DMS53 (cell line): ENCODE measurements at places on chromosomes 1 and 21.
A peak's percentile ranks its signal among the peaks of the same experiment; 100 is the strongest.

- no peak for DNase-seq
Observed at GRCh38 chr1:223245411-223245810, 102.4 kb upstream of the TLR5 start.

DNA sequence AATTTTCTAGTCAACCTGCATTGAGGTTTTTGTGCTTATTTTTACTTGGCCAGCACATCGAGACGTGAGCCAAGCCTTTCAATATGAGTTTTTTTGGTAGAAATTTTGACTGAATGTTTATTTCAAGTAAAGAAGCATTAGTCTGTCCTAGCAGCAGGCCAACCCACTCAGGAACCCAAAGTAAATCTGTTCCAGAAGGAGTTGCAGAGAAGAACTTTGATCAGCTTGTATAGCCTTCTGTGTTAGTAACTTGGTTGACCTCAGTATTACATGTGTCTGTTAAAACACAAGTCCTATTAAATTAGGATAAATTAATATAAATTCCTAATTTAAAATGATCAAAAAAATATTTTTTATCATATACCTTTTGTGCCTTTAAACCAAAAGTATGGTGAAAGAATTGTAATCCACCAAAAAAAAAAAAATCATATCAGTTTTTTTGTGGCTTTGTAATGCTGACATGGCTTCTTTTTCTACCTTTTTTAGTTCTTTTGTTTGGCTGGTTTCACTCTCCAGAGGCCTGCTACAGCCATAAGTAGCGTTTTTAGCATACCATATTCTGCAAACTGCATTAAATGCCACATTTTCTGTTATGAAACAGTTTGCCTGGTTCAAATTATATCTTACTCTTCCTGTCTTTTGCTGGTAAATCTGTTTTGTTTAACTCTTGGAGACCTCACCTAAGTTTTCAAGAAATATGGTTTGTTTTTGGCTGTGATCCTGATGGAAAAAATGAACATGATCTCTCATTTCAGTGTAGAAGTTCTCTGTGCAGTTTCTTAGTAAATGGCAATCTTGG lies 39.5 kb downstream of the ATF6 start:
- no peak for DNase-seq

DNA sequence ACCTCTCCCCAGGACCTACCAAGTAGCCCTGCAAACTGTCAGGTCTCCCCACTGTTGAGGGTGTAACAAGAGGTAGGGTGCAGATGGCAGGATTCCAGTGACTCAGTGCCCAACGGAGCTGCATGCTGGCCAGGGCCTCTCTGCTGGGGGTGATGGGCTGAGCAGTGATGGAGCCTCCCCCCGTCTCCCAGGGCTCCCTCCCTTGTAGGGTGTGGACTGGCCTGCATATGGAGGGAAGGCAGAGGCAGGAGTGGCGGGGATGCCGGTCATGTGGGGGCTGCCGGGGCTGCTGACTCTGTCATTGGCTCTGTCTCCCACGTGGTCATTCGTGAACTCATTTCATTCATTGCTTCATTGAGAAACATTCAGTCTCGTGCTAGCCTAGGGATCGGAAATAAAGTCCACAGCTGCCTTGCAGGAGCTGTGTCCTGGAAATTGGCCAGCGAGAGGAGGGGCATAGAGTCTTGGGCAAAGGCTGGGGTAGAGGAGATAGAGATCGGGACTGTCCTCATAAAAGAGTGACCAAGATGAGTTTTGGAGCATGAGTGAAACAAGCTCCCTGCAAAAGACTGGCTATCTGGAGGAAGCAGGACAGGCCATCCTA lies 22.9 kb upstream of the DISP3 start:
- DNase-seq = no peak

DNA sequence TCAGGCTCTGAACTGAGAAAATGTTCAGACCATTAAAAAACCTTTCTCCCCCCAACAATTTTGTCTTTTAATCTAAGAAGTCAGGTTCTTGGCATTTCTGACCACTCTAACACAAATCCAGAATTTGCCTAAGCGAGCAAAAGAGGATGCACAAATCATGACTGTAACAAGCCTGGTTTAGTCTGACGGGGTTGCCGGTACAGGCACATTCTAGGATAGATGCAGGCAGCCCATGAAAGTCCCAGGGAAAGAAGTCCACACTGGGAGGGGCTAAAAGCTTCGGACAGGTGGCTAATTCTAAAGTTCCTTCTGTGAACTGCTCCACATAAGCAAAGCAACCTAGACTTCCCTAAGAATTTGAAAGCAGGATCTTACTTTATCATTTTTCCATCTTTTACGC lies 48.0 kb upstream of the KCNE1 start:
- no peak for DNase-seq

DNA sequence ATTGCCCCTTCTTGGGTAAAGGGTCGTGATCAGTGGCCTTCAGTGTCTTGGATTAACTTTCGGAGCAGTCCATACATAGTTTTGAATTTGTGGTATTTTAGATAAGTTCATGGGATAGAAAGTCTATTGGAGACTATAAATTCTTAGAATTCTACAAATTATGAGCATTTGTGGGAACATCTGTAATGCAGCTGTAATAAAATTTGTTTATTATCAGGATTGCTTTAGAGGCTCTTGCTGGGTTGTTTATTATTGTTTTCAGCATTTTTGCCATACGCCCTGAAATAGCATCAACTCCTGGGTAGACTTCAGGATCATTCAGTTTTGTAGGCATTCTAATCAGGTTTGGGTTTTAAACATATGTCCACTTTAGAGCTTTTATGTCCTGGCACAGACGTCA lies 16.1 kb downstream of the LAMC1 start:
- DNase-seq = no peak

DNA sequence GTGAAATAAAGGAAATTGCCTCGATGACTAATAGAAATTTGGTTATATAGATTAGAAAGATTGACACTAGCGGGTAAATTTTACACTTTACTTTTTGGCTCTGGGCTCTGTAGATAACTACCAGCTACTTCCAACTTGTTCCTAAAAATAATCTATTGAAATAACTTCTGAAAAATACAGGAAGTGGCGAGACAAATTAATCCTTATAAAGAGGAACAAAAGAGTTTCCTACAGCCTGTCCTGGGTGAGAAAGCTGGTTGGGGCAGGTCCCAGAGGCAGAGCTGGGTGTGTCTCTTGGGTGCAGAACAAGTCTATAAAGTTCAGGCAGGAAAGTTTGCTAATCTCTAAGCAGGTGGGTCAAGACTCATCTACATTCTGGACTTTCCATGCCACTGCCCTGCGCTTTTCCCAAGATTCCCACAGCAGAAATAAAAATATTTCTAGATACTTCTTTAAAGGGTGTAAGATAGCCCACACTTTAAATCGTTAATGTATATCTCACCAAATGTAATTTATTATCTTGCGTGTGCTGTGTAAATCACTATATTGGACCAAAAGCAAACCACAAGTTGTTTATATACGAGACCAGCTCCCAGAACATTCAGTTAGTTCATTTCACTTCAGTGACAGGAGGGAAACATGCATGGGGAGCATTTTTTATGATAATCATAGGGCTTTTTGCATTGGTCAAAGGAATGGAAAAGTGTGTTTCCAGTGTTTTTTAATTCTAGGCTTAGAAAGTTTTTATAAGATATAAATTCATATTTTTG lies 70.1 kb upstream of the NRIP1 start:
- no peak for DNase-seq

DNA sequence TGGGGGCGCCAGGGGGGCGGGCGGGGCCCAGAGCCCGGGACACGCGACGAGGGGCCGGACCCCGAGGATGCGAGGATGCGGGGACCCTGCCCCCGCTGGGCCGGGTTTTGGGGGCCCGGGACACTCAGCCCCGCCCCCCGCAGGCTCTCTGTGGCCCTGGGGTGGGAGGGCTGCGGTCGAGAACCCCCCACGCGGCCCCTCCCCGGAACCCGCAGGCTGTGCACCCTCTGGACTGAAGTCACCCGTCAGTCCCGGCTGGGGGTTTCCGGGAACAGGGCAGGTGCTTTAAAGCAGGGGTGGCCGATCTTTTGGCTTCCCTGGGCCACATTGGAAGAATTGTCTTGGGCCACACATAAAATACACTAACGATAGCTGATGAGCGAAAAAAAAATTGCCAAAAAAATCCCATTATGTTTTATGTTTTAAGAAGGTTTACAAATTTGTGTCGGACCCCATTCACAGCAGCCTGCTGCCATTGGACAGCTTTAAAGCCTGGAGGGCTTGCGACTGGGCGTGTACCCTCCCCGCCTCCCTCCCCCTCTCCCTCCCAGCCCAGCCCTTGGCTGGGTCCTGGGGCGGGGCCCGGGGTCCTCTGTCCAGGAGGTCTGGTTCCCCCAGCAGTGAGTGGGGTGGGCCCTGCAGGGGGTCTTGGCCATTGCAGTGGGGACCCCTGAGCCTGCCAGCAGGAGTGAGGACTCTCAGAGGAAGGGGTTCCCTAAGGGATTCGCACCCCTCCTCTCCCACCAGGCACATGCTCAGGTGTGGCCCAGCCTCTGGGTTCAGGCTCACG lies 21.6 kb upstream of the C1orf159 start:
- DNase-seq = peak; percentile 66

DNA sequence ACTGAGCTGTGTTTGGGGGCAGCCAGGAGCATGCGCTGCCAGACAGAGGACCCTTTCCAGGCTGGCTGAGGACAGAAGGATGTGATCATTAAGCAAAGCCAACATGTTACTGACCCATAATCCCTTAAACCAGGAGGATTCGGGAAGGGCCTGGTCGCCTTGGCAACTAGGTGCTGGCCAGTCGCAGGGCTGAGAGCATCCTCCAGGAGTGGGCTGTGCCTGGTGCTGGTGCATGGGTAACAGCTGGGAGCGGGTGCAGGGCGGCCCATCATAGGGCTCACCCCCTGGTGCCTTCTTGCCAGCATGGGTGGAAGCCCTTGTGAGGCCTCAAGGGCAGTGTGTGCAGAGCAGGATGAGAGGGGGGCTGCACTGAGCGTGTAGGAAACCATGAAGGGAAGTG lies 17.2 kb downstream of the CDK18 start:
- DNase-seq = no peak

DNA sequence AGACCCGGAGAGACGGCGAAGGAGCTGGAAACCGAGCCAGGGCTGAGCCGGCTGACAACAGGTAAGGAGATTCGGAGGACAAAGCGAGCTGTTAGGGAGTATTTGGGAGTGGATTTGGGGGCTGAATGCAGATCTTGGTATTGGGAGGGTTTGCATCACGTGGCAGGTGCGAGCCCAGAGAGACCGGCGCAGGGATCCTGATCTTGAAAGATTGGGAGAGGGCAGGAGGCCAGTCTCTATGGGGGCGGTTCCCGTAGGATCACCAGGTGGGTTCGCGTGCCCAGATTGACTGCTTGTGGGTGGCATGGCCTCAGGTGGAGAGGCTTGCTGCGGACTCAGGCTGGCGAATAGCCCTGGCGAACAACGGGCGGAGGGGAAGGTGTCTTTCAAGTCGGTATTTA lies 204 bp downstream of the CIART start:
- no peak for DNase-seq

GRCh38 chr21:45767071-45768006 lies 123.8 kb downstream of the PCBP3 start:
- DNase-seq = no peak

DNA sequence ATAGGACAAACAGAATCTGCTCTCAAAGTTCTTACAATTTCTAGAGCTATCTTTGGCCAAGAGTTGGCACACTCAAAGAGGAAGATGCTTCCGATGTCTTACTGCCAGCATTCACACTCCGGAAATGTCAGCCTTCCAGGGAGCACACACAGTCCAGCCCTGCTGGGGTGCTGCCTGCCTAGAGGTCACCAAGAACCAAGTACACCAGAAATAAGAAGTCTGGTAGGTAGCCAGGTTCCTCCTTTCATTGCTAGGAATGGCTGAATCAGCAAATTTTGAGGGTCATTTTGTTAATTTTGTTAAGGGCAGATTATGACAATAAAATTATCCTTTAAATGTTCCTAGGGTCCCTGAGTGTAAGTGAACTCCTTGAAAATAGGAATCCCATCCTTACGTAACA lies 77.5 kb downstream of the PLPP3 start:
- DNase-seq = no peak

- DNase-seq = no peak
Observed at GRCh38 chr1:17340358-17340757, 31.6 kb upstream of the PADI6 start.

DNA sequence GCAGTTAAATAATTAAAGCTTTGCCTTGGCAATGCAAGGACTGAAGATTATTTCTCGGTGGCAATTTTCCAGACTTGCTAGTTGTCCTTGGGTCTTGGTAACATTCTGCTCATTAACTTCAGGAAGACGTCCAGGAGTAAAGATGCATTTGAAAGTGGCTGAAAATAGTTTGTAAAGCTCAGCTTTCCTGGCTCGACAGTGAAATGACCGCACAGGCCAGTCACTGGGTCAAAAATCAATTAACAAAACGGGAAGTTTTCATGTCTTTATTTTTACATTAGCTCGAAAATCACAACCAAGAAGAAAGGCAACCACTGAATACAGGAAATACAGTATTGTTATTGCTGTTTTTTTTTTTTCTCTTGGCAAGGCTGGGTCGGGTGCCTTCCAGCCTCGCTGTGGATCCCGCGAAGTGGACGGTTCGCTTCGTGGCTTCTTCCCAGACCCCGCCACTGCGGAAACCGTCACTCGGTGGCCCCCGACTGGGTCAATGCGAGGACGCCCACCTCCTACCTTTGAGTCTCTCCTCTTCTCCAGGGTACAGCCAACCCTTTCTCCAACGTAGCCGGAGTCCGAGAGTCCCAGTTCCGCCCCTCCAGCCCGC lies 479 bp upstream of the SNX7 start:
- no peak for DNase-seq

- DNase-seq = peak; percentile 26
Observed at GRCh38 chr1:27958513-27958912, 1.3 kb upstream of the XKR8 start.

DNA sequence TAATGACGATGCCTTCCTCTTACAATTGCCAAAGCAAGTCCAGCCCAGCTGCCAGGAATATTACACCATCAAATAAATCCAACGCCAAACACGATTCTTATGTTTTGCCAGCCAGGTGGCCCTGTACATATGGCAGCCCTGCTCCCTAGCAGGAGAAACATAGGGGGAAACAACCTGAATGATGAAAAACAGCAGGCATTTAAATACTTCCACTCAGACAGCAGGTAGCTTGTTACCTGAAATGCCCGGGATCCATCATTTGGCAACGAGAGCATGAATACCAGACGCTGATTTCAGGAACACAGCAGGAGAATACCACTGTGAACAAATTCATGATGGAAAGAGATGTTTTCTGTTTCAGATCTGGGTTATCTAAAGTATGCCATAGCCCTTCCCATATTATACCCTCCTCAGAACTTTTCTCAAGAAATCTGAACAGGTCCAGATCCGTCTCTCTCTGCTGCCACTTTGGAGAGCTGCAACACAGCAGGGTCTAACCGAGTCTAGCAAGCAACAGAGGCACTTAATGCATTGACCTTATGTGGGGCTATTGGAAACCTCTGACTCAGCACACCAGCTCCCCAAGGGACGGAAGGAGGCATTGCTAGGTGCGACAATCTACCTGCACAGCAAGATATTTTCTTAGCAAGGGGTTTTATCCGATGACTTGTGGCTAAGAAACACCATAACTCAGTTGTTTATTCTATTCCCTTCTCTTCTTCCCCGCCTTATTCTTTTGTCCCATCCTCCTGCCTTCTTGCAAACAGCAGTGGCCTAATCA lies 166.3 kb downstream of the BARHL2 start:
- DNase-seq = peak; percentile 24

DNA sequence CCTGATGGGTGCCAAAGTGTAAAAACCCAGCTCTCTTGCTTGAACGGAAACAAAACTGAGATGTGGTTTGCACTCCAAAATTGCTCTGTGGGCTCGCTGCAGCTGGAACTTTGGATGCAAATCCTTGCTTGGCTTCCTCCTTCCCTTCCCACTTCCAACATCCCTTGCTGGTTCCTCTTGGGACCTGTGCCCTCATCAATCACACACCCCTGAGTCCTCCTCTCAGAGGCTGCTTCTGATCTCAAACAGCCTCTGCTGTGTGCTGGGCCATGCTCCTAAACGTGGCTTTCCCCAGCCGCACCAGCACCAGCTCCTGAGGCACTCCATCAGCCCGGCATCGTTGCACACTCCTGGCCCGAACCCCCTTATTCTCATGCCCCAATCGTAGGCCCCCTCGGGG lies 124.3 kb upstream of the RAB4A start:
- DNase-seq = no peak
